ENCODE measurements at places on chromosomes 5 and 9. TPM values are rescaled to one million over a fixed set of nuclear protein-coding genes. Genes with fewer than 3 reads are reported as not detected.

GRCh38 chr9:124697326-124698200 is 73.5 kb downstream of the NR6A1 start:
- DNase-seq, result peak; percentile 80

Gene SPINK5
- under 0.01 TPM for total RNA-seq

Gene PHF24
- not detected for total RNA-seq

DNA sequence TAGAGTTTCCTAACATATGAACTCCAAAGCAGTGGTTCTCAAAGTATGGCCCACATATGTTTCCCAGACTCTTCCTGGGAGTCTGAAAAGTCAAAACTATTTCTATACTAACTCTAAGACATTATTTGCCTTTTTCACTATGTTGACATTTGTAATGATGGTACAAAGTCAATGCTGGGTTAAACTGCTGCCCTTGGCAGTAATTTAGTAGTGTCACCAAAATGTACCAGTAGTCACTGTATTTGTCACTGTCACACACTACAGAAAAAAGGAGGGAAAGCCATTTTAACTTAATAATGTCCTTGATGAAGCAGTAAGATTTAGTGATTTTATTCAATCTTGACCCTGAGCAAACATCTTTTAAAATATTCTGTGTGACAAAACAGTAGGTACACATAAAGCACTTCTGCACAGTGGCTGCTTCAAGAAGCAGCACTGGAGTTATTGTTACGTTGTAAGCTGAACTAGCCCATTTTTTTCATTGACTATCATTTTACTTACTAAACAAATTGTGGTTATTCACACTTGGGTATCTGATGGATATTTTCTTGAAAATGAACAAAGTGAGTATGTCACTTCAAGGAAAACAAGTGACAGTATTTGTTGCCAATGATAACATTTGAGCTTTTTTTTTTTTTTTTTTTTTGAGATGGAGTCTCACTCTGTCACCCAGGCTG is 90.3 kb downstream of the NR6A1 start:
- DNase-seq, result no peak

GRCh38 chr9:14347406-14348122 is 33.6 kb upstream of the NFIB start:
- peak; percentile 9 for DNase-seq

DNA sequence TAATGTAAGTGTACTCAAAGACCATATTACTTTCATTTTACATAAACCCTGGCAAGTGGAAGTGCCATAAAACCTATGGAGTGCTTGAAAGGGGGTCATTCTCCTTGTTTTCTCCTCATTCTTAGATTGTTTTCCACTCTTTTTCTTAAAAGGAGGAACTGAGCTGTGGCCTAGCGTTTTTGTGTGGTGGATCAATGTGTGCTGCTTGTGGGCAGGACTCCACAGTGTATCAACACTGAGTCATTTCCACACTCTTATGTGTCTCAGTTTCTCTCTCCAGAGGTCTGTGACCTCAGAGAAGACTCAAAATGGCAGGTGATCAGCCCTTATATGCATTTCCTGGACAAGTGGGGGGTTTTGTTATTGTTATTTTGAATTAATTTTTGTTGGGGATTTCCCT is 516.1 kb upstream of the CDH10 start:
- no peak for DNase-seq

Gene GPX3
- 3.9 TPM for total RNA-seq

Gene NR5A1
- not detected for total RNA-seq

Gene CDHR2
- not detected for total RNA-seq

Gene WDR38
- total RNA-seq, result not detected

DNA sequence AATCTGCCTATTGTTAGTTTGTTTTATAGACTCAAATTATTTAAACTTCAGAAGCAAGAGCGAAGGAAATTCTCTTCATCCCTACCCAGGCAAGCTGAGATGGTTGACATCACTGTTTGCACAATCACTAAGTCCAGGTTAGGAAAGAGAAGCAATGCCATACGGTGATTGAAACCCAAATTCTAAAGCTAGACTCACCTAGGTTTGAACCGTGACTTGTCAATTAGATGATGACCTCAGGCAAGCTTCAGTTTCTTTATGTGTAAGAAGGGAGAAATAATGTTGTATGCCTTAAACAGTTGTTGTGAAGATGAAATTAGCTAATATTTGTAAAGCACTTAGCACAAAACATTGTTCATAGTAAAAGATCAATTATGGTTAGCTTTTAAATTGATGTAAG is 96.5 kb upstream of the ANKRD55 start:
- DNase-seq, result no peak

GRCh38 chr5:144467792-144468191 is 297.1 kb downstream of the KCTD16 start:
- peak; percentile 54 for DNase-seq

Gene CSF1R
- under 0.01 TPM for total RNA-seq

DNA sequence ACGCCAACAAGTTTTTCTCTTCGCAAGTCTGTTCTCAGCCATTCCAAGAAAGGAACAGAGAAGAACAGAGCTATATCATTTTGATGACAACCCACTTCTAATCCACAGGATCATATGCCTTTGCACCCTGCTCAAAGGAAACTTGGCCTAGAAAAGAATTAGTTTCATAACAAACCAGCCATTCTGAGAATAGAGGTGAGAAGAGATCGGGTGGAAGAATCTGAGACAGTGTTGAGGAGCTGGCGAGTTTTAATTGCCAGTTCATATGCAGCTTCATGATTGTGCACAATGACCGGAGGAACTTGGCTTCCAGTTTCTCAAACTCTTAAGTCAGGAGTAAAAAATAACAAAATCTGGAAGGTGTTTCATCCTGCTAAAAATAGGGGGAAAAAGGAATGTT is 380.0 kb downstream of the NR2F1-AS1 start:
- no peak for DNase-seq

DNA sequence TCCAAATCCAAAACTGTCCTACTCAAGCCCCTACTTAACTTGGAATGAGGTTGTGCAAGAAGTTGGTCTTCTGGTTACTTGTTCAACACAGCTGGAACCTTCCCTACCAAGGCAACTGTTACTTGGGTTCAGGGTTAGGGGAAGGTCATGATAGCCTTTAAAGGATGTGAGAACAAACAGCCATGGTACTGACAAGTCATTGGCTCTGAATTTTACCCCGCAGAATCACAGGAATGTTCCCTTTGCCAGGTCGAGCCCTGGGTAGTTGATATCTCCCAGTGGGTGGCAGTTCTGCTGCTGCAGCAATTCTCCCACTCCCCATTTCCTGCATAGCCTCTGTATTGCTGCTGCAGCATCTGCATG is 396.1 kb upstream of the MPDZ start:
- no peak for DNase-seq

- peak; percentile 55 for DNase-seq
Observed at GRCh38 chr9:22010866-22011625, 1.9 kb upstream of the CDKN2B start.

Gene KIAA0825
- total RNA-seq, result 9.5 TPM

DNA sequence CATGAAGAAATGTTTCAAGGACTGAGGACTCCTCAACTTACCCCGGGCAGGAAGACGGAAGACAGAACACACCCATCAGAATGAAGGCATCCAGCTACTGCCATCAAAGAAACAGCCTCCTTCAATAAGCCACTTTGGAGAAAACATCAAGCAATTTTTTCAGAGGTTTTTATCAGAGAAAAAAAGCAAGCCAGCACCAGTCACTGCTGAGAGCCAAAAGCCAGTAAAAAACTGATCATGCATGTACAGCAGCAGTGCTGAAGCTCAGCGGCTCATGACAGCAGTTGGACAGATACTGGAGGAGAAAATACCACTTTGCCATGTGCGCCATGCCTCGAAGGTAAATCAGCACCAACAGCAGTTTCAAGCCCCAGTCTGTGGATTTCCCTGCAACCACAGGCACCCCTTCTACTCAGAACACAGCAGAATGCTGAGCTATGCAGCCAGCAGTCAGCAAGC is 10.1 kb upstream of the ZNF484 start:
- no peak for DNase-seq

Gene ZFP37
- total RNA-seq, result 1.6 TPM

Gene CNTFR
- total RNA-seq, result not detected
